ENCODE measurements at places on chromosomes 16 and 17.
A peak's percentile ranks its signal among the peaks of the same experiment; 100 is the strongest.

- no peak for DNase-seq
Measured at GRCh38 chr16:75345711-75346110, 87.6 kb downstream of the CFDP1 start.

- no peak for DNase-seq
Measured at GRCh38 chr17:15963670-15964110, 18.8 kb downstream of the ADORA2B start.

- no peak for DNase-seq
Measured at GRCh38 chr16:62079236-62079635, 43.0 kb upstream of the CDH8 start.

- no peak for DNase-seq
Measured at GRCh38 chr16:11198375-11198774, 57.6 kb downstream of the SOCS1 start.

- DNase-seq, result no peak
Measured at GRCh38 chr16:70757183-70757582, 43.8 kb downstream of the VAC14 start.

DNA sequence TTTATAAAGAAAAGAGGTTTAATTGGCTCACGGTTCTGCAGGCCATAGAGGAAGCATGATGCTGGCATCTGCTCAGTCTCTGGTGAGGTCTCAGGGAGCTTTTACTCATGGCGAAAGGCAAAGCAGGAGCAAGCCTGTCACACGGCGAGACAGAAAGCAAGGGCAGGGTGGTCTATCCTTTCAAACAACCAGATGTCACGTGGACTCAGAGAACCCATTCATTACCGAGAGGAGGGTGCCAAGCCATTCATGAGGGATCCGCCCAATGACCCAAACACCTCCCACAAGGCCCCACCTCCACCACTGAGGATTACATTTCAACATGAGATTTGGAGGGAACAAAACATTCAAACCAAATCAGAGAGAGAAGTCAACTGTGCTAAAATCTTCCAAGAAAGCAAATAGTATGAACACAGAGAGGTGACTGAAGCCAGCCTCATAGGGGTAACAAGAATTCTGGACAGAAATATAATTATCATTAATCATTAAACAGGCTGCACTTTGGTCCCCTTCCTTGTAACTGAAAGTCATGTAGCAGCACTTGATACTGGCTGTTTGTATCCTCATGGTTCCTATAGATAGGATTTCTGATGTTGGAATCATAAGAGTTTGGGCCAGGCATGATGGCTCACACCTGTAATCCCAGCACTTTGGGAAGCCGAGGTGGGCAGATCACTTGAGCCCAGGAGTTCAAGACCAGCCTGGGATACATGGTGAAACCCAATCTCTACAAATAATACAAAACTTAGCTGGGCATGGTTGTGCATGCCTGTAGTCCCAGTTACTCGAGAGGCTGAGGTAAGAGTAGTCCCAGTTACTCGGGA is 52.5 kb upstream of the B4GALNT2 start:
- DNase-seq, result no peak

GRCh38 chr16:10280262-10281170 is 98.3 kb upstream of the GRIN2A start:
- DNase-seq, result no peak

DNA sequence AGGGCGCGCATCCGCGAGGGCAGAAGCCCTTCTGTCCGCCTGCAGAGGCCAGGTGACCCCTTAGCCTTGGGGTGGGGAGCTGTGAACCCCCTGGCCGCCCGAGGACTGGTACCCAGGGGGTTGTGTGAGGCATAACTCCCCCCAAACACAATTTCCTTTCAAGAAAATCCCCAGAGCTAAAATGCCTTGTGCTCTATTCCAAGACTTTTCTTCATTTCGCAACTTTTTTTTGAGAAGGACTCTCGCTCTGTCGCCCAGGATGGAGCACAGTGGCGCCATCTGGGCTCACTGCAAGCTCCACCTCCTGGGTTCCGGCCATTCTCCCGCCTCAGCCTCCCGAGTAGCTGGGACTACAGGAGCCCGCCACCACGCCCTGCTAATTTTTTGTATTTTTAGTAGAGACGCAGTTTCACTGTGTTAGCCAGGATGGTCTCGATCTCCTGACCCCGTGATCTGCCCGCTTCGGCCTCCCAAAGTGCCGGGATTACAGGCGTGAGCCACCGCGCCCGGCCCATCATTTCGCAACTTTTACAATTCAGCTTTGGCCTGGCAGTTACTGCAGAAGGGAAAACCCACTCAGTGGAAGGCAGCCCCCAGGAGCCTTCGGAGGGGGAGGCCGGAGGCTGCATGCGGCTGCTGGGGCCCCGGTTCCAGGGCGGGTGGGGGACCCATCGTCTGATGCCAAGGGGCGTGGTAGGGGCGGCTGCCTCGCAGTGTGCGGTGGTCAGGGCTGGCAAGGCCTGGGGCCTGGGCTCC is 963 bp upstream of the APRT start:
- DNase-seq, result peak; percentile 73

DNA sequence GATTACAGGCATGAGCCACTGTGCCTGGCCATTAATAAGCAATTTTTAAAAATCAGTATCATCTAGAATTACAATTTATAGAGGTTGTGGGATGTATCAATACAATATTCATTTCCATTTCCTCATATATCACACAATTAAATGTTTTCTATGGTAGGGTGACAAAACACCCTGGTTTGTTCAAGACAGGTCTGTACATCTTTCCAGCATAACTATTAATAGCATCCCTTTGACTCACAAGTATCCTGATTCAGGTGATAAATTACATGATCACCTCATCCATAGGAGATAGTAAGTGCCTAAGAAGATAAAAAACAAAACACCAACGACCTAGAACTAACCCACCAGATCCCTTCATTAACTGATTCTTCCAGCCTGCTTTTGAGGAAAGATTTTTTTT is 13.1 kb downstream of the COIL start:
- DNase-seq, result no peak

DNA sequence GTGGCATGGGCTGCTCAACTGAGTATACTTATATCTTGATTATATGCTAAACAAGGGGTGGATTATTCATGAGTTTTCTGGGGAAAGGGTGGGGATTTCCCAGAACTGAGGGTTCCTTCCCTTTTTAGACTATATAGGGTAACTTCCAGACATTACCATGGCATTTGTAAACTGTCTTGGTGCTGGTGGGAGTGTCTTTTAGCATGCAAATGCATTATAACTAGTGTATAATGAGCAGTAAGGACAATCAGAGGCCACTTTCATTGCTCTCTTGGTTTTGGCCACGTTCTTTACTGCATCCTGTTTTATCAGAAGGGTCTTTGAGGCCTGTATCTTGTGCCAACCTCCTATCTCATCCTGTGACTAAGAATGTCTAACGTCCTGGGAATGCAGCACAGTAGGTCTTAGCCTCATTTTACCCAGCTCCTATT is 12.0 kb downstream of the PRR11 start:
- peak; percentile 13 for DNase-seq

- no peak for DNase-seq
Measured at GRCh38 chr17:4585638-4585994, 1.3 kb downstream of the SMTNL2 start.

DNA sequence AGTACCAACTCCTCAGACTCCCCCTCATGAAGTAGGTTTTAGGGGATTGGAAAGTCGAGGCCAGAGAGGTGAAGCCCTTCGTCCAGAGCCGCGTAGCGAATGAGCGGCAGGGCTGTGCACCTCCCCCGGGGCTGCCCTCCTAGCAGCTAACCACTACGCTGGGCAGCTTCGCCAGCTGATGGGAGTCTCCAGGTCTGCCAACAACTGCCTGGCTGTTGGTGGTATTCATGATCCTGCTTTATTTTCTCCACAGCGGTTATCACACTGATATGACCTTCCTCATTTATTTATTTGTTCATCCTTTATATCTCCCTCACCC is 773 bp upstream of the NETO2 start:
- DNase-seq, result no peak

GRCh38 chr16:61228371-61228770 is 807.9 kb downstream of the CDH8 start:
- DNase-seq, result no peak
